ENCODE measurements at places on chromosomes 4 and X.
A peak's percentile ranks its signal among the peaks of the same experiment; 100 is the strongest.

GRCh38 chr4:5964030-5964429 is 54.2 kb downstream of the C4orf50 start:
- DNase-seq, result no peak

DNA sequence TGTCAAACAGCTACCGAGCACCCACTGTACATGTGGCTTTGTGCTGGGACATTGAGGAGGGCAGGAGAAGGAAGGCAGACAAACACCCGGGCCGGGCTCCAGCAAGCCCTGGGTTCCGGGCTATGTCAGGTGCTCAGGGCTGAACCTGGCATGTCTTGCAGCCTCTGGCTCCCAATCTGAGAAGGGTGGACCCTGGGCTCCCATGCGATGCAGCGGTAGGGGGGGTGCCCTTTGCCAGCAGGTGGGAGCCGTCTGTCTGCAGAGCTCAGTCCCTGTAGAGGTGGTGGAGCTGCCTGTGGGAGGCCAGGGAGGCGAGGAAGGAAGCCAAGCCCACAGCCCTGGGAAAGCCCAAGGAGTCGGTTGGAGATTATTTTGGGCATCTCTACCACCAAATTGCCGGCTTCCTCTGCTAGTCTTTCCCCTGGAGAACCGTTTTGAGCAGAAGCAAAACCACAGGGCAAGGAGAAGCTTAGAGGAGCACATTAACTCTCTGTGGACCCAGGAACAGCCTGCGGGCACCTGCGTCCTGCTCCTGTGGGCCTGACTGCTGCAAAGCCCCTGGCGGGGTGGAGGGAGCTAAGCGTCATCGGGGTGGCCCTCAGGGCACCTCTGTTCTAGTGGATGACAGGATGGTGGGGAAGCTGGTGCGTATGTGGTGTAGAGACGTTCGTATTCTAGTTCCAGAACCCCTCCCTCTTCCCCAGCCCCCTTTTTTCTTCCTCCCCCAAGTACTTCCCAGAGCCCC is 10.3 kb downstream of the CPZ start:
- DNase-seq, result no peak

- DNase-seq, result no peak
Measured at GRCh38 chr4:126271292-126271691, 956.5 kb downstream of the FAT4 start.

DNA sequence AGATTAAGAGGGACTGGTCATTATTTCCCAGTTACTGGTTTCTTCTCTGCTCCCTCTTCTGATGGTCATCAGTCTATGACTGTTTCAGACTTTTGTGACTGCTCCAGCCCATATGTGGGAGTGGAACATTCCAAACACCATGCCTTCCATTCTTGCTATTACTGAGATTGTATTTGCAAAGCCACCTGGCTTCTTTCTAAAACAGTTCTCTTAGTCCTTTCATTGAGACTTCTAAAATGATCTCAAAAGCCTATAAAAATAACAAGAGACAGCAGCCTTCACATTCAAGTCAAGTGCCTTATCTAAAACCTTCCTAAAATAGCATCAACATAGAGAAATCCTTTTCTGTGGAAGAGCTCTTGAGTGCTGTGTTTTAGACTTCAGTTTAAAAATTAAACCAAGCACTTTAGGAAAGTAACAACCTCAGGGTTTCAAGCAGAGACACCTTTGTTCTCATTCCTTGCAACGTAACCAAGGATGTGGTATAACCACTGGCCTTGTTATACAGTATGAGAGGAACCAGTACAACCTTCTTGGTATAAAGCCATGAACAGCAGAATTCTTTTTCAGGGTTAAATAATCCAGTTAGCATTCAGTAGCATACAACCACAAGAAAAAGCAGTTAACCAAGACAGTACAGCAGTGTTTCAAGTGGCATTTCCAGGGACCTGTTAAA is 97.1 kb downstream of the NFKB1 start:
- DNase-seq, result peak; percentile 36

- no peak for DNase-seq
Measured at GRCh38 chr4:53371049-53371448, 5.2 kb upstream of the SCFD2 start.

GRCh38 chr4:17385403-17385802 is 126.5 kb downstream of the QDPR start:
- DNase-seq, result peak; percentile 13

GRCh38 chrX:52585892-52586291 is 68.8 kb downstream of the SSX7 start:
- no peak for DNase-seq

GRCh38 chr4:123588631-123589241 is 192.1 kb downstream of the SPRY1 start:
- DNase-seq, result no peak

- DNase-seq, result no peak
Measured at GRCh38 chrX:133440081-133440796, 24.9 kb upstream of the GPC4 start.

- peak; percentile 51 for DNase-seq
Measured at GRCh38 chrX:119870626-119871131, 854 bp downstream of the RNF113A start.

GRCh38 chr4:158410272-158410671 is 111.4 kb upstream of the RXFP1 start:
- DNase-seq, result no peak

DNA sequence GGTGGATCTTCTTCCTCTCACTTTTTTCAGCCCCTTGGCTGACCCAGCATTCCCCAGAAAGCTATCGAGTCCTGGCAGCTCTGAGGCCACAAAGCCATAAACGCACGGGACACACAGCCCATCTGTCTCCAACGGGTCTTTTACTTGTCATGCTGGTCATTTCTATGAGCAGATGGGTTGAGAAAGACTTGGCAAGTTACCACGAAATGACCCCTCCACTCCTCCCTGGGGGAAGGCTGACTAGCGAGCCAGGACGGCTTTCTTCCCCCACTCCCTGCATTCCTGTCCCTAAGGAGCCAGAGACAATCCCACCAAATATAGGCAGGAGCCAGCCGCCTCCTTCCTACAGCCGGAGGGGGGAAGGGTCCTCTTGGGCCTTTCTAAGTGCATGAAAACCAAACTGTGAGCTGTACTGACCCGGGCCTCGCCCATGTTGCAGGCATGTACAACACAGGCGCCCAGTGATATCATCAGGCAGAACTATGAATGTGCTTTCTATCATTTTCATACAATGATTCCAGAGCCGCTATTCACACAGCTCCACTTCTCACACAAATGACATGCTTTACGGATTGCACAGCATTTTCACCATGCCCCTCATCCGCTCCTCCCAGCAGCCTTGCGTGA is 28.6 kb downstream of the AFAP1 start:
- no peak for DNase-seq

GRCh38 chr4:171007618-171008390 is 805.4 kb upstream of the GALNTL6 start:
- DNase-seq, result no peak

DNA sequence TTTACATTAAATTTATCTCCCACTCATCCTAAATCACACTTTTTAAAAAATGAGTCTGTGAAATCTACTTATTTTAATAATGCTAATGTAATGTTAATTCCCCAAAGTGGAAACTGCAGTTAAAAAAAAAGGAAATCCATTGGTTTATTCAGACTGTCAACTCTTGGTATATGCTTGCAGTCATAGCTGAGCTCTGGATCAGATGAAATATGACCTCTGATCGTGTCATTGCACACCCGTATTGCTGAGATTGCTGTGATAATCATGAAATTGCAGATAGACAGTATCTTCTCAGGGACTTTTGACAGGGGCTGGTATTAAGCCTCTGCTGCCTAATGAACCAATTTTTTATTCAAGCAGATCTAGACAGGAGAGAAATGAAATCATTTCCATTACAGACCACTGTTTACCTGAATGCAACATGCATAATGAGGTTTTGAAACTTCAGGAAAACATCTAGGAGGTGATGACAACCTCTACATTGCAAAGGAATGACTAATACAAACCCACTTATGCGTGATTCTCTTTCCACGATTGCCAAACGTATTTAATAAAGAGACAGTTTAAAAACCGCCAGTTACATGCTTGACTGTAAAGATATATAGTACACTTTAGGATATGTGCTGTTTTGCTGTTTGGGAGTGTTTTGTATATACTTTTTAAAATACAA is 138.3 kb upstream of the PUDP start:
- DNase-seq, result no peak

DNA sequence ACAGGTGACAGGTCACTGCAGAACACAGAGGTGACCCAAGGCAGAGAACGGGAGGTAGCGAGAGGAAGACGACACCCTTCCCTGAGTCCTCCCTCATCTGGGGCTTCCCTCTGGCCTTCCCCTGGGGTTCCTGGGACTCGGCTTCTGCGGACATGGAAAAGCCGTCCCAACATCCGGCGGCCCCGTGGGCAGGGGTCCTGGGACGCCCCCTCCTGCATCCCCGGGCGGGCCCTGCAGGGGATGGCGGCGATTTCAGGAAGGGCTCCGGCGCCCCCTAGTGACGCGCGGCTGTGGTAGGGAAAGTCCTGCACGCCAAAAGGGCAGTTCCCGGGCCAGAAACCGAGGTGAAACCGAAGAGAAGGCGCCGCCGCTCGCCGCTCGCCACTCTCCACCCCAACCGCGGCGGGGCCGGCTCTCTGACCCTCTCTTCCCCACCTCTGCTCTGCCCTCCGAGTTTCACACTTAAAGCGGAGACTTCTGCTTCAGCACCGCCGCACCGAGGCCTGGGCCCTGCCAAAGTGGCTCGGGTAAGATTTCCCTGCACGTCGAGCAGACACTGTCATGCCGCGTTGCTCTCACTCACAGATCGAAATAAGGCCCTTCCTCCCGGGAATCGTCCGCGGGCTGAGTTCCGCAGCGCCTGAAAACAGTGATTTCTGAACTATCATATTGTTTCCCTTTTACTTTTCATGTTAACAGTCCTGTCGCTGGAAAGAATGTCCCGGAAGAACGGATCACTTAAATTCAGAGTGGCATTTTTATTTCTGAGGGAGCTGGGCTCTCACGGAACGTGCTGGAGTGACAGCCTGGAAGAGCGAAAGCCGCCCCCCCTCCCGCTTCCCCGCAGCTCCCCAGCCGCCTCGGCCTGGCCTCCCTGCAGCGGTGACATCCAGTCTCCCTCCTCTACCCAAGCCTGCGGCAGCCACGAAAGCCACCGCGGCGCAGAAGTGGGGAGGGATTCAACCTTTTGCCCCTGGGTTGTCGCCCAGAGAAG is 110.6 kb downstream of the DCTD start:
- peak; percentile 77 for DNase-seq

- no peak for DNase-seq
Measured at GRCh38 chr4:105196523-105197145, 50.0 kb downstream of the TET2 start.

DNA sequence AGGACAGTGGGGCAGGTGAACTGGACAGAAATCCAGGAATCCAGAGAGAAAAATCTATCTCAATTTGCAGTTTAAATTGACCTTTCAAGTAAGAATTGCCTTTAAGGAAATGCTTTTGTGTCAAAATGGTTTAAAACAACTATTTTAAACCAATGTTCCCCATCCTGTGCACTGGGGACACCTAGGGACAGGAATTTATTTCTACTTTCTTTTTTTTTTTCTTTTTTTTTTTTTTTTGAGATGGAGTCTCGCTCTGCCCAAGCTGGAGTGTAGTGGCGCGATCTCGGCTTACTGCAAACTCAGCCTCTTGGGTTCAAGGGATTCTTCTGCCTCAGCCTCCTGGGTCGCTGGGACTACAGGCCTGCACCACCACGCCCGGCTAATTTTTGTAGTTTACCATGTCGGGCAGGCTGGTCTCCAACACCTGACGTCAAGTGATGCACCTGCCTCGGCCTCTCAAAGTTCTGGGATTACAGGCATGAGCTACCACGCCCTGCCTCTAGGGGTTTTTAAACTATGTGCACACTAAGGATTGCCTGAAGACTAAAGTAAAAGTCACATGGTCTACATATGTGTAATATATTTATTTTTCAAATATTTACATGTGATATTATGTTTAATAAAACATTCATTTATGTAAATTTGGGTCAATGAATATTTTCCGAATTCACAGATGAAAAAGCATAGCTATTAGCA is 1213.4 kb downstream of the STIM2 start:
- DNase-seq, result no peak

- DNase-seq, result peak; percentile 38
Measured at GRCh38 chrX:52574416-52575275, 57.8 kb upstream of the XAGE1B start.

GRCh38 chrX:35842674-35843073 is 44.5 kb downstream of the MAGEB16 start:
- no peak for DNase-seq

- DNase-seq, result no peak
Measured at GRCh38 chr4:3809451-3810110, 43.4 kb downstream of the ADRA2C start.

GRCh38 chr4:109810552-109811387 is 4.8 kb upstream of the GAR1 start:
- DNase-seq, result no peak

- no peak for DNase-seq
Measured at GRCh38 chr4:24121395-24122175, 231.7 kb upstream of the PPARGC1A start.

Data from activated naive CD4-positive, alpha-beta T cell treated with anti-CD3 and anti-CD28 coated beads for 36 hours (primary cell).